Colonic mucosa (tissue), 4 donors: ENCODE measurements at places on chromosomes 6 and 20.

GRCh38 chr6:153056308-153056707, 53.8 kb upstream of the MTRF1L start:
- no peak for DNase-seq

- DNase-seq = no peak
Measured at GRCh38 chr6:35948725-35949124, 27.8 kb upstream of the SRPK1 start.

DNA sequence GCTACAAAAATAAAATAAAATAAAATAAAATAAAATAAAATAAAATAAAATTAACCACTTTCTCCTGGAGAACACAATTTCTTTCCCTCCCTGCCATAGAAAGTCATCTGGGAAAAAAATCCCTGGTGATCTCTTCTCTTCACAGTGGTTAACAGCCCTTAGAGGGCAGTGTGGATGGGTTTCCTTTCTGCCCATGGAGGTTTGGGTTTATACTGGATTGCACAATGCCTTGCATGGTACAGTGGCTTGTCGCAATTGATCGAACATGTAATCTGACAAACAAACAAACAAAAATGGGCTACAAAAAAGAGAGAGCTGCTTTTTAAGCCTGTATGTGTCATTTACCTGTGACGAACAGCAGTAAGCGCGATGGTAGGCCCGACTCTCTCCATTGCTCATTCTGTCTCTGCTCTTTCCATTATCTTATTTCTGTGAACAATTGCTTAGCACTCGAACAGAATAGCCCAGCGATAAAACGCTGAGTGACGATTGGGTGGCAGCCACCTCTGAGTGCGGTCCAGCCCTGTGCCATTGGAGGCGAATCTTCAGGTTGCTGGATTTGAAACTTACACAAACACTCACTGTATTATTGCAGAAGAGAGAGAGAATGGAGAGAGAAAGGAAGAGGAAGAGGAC, 166.1 kb downstream of the CD83 start:
- DNase-seq = no peak

DNA sequence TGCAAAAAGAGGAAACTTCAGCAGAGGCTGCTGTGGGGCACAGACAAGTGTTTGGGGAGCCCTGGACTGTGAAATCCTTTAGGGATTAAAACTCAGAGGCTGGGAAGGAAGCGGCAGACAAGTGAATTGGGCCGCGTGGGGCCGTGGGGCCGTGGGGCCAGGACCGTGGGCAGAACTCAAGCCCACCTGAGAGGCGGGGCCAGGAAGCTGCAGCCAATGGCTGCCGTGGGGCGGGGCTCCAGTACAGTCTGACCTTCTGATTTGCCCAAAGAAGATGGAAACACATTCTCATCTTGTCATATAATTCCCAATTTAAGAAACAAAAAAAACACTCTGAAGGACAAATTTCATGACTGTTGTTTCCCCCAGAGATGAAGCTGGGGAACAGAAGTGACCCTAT, 55.4 kb downstream of the ANKRD60 start:
- DNase-seq = no peak
